Spinal cord (tissue), 10 donors: ENCODE measurements at places on chromosomes 2 and 18. TPM values are rescaled to one million over a fixed set of nuclear protein-coding genes. Genes with fewer than 3 reads are reported as not detected.

ATOH8 gene
- polyA plus RNA-seq = 16.8 TPM

APOB gene
- 0.27 TPM for polyA plus RNA-seq

MAP2 gene
- 397 TPM for polyA plus RNA-seq

UGT1A10 gene
- polyA plus RNA-seq = not detected

OSR1 gene
- polyA plus RNA-seq = 3.9 TPM

SPRED2 gene
- 32.7 TPM for polyA plus RNA-seq

FSHR gene
- not detected for polyA plus RNA-seq
